ENCODE measurements at places on chromosomes 7 and 10.

DNA sequence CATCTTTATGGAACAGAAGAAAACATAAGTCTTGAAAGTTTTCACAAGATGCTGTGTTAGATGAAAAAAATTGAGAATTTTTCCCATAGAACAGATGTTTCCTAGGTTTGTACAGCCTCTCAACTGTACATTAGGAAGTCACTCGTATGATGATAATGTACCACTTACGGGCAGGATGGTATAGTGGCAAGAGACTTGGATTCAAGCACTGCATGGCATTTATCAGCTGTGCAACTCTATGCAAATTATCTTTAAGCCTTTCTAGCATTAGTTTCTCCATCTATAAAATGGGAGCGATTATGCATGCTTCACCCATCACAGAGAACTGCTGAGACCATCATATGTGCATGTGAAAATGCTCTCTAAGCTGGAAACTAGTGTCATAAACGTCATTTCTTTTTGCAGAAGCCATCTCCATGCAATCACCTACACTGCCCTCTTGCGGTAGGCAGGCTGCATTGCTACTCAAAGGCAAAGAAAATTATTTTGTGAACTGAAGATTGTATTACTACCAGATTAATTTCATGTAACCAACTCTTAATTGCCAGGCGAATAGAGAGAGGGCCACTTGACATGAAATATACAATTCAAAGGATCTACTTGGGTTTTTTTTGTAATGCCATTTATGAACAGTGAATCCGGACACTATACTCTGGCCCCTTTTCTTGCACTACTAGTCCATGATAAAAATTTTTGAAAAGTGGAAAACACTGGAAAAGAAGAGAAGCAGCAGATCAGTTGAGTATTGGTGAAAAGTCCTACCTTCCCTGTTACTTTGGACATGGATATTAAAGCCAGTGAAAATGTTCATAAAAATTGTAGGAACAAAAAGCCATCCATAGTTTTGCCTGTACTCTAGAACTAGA is 102.3 kb downstream of the JAZF1 start:
- no peak for DNase-seq

DNA sequence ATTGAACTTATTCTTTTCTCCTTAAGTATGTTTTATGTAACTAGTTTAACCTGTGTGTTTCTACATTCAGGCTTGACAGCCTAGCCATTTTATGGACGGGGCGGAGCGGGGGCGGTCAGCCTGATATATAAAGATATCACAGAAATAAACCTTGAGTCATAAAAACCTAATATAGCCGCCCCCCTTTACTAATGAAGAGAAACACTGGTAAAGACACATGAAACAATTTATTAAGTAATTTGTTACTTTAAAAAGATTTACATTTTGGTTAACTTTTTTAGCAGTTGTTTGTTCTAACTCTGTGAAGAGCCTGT is 84.0 kb downstream of the MAPK8 start:
- DNase-seq, result no peak

GRCh38 chr10:61329854-61330253 is 123.3 kb downstream of the TMEM26 start:
- DNase-seq, result no peak

DNA sequence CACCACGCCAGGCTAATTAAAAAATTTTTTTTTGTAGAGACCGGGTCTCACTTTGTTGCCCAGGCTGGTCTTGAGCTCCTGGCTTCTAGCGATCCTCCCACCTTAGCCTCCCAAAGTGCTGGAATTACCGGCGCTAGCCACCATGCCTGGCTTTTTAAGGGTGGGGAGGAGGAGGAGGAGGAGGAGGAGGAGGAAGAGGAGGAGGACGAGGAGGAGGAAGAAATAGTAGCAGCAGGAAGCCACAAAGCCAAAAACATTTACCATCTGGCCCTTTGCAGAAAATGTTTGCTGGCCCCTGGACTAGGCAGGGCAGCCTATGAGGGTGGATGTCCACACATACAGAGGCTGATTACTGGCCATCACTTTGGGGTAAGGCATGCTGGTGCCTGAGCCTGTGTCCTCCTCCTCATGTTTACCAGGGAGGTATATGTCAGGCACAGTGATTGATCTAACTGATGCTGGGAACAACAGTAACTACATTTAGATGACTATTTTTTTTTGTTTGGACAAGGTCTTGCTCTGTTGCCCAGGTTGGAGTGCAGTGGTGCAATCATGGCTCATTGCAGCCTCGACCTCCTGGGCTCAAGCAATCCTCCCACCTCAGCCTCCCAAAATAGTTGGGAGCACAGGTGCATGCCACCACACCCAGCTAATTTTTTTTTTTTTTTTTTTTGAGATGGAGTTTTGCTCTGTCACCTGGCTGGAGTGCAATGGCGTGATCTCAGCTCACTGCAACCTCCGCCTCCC is 122.1 kb downstream of the HIP1 start:
- DNase-seq, result no peak

- DNase-seq, result no peak
Measured at GRCh38 chr7:153301936-153302335, 542.4 kb downstream of the ACTR3B start.

DNA sequence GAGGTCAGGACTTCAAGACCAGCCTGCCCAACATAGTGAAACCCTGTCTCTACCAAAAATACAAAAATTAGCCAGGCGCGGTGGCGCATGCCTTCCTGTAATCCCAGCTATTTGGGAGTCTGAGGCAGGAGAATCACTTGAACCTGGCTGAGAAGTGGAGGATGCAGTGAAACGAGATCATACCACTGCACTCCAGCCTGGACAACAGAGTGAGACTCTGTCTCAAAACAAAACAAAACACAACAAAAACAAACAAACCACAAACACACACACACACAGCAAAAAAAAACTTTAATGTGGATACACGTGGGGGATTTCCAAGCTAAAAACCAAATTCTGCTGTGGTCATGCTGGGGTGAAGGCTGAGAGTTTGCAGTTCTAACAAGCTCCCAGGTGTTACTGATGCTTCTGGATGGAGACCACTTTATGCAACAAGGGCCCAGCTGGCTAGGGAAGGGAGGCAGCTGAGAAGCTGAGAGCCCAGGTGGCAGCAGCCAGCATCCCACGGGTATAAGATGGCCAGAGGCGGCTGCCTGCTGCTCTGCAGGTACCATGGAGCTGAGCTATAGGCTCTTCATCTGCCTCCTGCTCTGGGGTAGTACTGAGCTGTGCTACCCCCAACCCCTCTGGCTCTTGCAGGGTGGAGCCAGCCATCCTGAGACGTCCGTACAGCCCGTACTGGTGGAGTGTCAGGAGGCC is at the start of gene ZP3:
Gene ZP3, plus strand, starts transcription at position 538 of the 699 bp plus-strand sequence. Its CDS starts 15 bp downstream, at position 553.
- DNase-seq, result no peak

DNA sequence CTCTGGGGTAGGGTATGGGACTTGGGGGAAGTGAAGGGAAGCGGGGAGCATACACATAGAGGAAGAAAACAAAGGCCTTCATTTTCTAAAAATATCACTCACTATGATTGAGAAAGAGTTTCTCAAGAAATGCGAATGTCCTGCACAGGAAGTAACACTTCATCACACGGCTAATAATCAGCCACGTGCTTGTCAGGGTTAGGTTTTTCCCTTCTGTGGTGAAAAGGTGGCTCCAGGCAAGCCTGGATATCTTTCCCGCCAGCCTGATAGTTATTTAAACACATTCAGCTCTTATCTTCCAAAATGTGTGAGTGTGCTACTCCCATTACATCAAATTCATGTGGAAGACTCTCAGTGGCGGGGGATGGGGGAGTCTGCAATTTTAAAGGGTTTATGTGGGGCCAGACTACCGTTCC is 166.4 kb upstream of the ADO start:
- DNase-seq, result no peak

DNA sequence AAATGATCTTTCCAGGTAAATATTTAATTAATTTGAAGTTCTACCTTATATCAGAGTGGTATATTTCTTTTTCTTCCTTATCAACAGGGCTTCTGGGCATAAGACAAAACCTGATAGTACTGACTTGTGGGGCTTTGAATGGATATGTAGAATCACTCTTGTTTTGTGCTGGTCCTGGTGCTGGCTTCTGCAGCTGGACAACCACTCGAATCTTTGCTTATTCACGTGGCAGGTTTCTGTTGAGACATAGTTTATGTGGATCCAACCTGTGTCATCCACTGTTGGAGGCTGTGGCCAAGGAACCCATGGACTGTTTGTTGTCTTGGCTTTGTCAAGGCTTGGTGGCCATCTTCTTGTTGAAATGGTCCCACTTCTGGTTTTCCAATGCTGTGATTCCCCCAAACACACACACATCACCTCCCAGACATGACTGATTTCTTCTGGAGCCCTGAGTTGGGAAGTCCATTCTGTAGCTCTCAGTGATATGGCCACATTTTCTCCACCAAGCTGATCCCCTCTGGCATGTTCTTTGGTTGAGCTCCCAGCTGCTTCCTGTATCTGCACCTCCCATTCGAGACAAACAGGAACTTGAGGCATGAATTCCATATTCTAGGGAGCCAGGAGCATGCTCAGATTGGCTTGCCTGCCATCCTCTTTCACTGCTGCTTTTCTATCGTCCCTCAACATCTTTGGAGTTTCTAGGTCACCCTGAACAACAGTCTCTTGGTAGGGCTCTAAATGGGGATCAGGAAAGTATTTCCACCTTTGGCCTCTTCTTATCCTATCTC is 19.5 kb downstream of the TAS2R41 start:
- DNase-seq, result no peak

- DNase-seq, result no peak
Measured at GRCh38 chr10:69748621-69749020, 53.1 kb upstream of the COL13A1 start.

GRCh38 chr10:121063744-121064143 is 212.6 kb downstream of the WDR11 start:
- no peak for DNase-seq

DNA sequence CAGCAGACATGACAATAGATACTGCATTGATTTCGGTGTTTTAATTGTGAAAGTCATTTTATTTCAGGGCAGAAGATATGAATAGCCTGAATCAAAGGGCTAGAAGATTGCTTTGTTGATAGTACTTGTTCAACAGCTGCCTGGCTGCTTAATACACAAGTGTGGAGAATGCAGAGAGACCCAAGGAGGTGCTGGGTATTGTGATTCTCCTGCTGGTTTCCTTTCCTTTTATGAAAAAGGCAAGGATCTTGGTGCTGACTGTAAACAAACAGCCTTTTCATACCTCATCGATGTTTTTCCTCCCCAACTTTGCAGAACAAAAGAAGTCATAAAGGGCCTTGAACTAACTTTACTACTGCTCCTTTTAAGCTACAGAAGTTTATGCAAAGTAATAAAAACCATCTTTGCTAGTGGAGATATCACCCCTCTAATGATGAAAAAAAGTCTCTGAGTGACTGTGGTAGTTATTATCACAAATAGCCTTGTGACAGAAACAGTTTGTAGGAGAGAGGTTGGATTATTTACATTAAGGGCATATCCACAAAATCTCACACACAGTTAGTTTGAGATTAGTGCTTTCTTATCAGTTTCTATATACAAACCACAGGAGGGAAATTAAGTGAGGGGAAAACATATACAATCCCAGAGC is 800.0 kb downstream of the LRMDA start:
- no peak for DNase-seq

DNA sequence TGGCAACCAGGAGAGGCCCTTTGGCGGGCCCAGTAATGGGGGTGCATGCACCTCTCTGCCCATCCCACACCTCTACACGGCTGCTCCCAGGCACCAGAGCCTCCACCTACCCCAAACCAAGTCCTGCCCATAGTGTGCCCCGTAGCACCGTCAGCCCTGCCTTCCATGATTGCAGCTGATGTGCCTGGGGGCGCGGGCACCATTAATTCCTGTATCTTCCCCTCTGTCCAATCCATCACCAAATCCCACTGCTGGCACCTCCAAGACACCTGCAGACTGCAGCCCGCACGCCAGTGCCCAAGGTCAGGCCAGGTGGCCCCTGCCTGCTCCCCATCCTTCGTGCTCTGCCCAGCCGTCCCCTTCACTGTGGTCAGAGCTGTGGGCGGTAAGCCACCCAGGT is 533.0 kb downstream of the PTPRN2 start:
- DNase-seq, result no peak

DNA sequence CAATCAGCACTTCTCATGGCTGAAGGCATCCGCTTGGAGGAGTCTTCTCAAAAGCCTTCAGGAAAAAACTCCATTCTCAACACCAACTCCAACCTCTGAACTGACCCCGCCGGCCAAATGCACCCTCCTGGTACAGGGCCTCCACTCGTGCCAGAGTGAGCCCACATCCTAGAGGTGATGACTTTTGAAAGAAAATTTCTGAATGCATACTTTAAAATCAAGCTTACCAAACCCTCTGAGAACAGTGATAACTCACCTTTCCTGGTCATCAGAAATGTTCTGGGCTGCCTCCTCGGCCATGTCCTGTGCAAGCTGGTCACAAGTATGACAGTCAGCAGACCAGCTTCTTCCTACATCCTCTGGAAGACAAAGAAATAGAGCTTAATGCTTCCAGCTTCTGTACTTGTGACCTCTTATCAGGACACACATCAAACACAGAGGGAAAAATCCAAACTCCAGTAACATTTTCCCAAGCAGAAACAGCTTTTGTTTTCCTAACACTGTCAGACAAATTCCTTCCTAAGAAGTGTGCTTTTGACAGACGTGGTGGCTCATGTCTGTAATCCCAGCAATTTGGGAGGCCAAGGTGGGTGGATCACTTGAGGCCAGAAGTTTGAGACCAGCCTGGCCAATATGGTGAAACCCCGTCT is at the start of gene PKD1L1:
Gene PKD1L1, minus strand, starts transcription at position 326 of the 650 bp plus-strand sequence. Its CDS starts 26 bp downstream, at position 300.
- no peak for DNase-seq

DNA sequence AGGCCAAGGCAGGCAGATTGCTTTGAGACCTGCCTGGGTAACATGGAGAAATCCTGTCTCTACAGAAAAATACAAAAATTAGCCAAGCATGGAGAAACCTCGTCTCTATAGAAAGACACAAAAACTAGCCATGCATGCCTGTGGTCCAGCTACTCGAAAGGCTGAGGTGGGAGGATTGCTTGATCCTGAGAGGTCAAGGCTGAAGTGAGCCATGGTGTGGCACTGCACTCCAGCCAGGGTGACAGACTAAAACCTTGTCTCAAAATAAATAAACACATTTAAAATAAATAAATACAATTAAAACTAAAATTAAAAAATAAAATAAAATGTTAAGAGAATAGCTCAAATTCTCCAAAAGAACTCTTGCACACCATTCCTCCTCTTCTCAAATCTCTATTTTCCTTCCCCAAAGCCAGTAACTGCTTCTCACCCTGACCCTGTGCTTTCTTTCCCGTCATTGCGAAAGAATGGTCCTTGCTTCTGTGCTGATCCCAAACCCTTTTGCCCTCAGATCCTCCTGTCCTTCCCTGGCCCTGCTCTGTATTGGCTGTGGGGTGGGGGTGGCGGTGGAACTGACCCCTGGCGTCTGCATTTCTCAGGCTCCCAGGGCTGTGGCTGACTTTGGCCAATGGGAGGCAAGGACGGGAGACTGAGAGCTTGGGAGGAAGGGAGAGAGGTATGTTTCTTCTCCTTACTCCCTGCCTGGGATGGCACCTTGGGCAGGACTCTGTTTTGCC is 12.4 kb downstream of the SRGN start:
- no peak for DNase-seq
